Large intestine (tissue), 12 donors: ENCODE measurements at places on chromosomes 13 and 19. TPM values are rescaled to one million over a fixed set of nuclear protein-coding genes. Genes with fewer than 3 reads are reported as not detected.
A peak's percentile ranks its signal among the peaks of the same experiment; 100 is the strongest.

ZFR2 gene
- polyA plus RNA-seq: 1.8 TPM

SIGLEC6 gene
- 0.09 TPM for polyA plus RNA-seq

SIGLEC8 gene
- 0.54 TPM for polyA plus RNA-seq

KIR3DL2 gene
- not detected for polyA plus RNA-seq

FXYD5 gene
- 53.4 TPM for polyA plus RNA-seq

ZNF614 gene
- 8.1 TPM for polyA plus RNA-seq

CDX2 gene
- 132 TPM for polyA plus RNA-seq

MAP1S gene
- 21.2 TPM for polyA plus RNA-seq

GRCh38 chr13:84137292-84137691 is 255.0 kb upstream of the SLITRK1 start:
- no peaks in the 10 kb centered on the region for H3K36me3 ChIP-seq
- H3K4me1 ChIP-seq: no peaks in the 10 kb centered on the region
- DNase-seq: peak; percentile 5
- H3K4me3 ChIP-seq: no peak overlapping the region
- H3K27me3 ChIP-seq: no peaks in the 10 kb centered on the region

- no peak overlapping the region for H3K4me3 ChIP-seq
- no peaks in the 10 kb centered on the region for H3K4me1 ChIP-seq
- no peak overlapping the region for H3K27ac ChIP-seq
- H3K27me3 ChIP-seq: peaks cover 22% of the 10 kb centered on the region
- no peak for DNase-seq
- no peaks in the 10 kb centered on the region for H3K36me3 ChIP-seq
These were observed 4.4 kb downstream of the WASF3 start for GRCh38 chr13:26561651-26562511.

- no peak overlapping the region for H3K27ac ChIP-seq
- no peaks in the 10 kb centered on the region for H3K4me1 ChIP-seq
- H3K4me3 ChIP-seq: no peak overlapping the region
- DNase-seq: no peak
- H3K36me3 ChIP-seq: no peaks in the 10 kb centered on the region
These were observed 67.3 kb upstream of the ITM2B start for GRCh38 chr13:48165727-48166126.

DNA sequence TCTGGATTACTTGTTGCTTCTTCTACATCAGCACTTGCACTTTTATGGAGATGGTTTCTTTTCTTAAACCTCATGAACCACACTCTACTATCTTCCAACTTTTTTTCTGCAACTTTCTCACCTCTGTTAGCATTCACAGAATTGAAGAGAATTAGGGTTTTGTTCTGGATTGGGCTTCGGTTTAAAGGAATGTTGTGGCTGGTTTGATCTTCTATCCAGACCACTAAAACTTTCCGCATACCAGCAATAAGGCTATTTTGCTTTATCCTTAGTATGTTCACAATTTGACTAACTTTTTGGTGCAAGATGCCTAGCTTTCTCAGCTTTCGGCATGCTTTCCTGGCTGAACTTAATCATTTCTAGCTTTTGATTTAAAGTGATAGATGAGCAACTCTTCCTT is 666.7 kb upstream of the MIR17HG start:
- no peak overlapping the region for H3K4me3 ChIP-seq
- no peaks in the 10 kb centered on the region for H3K36me3 ChIP-seq
- H3K27ac ChIP-seq: no peak overlapping the region

DNA sequence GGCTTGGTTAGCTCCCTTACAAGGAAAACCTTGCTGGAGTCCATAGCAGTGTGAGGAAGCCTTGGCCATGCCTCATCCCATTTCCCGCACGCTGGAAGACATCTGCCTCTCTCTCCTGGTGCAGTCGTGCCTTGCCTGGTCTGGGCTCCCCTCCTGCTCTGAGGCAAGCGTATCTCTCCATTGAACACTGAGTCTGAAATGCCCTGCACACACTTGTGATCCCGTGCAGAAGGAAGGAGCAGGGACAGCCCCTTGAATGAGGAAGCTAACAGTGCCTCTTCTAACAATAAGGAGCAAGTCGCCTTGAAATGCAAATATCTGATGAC is 407 bp upstream of the ZNF440 start:
- H3K27me3 ChIP-seq: no peaks in the 10 kb centered on the region
- peaks cover 6% of the 10 kb centered on the region for H3K4me1 ChIP-seq
- H3K4me3 ChIP-seq: peak overlapping the region; percentile 97
- peak overlapping the region; percentile 58 for H3K27ac ChIP-seq
- DNase-seq: no peak

- peaks cover 2% of the 10 kb centered on the region for H3K27me3 ChIP-seq
- no peak overlapping the region for H3K27ac ChIP-seq
- peaks cover 7% of the 10 kb centered on the region for H3K36me3 ChIP-seq
- DNase-seq: no peak
These were observed 14.9 kb downstream of the POP4 start for GRCh38 chr19:29620931-29621351.

DNA sequence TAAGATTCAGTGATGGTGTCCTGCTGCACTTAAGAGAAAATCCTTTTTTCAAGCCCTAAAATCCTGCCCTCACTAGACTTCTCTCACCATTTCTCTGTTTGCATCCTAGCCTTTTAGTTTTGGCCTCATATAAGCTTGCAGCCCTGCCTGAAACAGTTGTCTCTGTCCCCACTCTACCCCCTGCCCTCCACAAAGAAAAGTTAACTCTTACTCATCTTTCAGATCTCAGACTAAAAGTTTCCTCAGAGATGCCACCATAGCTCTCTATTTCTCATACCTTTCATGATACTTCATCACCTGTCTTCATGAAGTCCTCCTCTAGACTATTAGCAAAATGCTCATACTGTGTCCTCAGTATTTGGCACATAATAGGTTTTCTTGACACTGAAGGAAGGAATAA is 33.1 kb downstream of the ITM2B start:
- no peaks in the 10 kb centered on the region for H3K4me1 ChIP-seq
- peaks cover 22% of the 10 kb centered on the region for H3K36me3 ChIP-seq
- H3K27ac ChIP-seq: no peak overlapping the region

GRCh38 chr19:52536448-52536800 is 9.0 kb downstream of the ZNF808 start:
- no peak for DNase-seq
- no peaks in the 10 kb centered on the region for H3K27me3 ChIP-seq
- H3K27ac ChIP-seq: peak overlapping the region; percentile 82

GRCh38 chr13:111216166-111216960 is 101.3 kb downstream of the ARHGEF7 start:
- no peak overlapping the region for H3K27ac ChIP-seq
- DNase-seq: no peak
- no peak overlapping the region for H3K4me3 ChIP-seq

DNA sequence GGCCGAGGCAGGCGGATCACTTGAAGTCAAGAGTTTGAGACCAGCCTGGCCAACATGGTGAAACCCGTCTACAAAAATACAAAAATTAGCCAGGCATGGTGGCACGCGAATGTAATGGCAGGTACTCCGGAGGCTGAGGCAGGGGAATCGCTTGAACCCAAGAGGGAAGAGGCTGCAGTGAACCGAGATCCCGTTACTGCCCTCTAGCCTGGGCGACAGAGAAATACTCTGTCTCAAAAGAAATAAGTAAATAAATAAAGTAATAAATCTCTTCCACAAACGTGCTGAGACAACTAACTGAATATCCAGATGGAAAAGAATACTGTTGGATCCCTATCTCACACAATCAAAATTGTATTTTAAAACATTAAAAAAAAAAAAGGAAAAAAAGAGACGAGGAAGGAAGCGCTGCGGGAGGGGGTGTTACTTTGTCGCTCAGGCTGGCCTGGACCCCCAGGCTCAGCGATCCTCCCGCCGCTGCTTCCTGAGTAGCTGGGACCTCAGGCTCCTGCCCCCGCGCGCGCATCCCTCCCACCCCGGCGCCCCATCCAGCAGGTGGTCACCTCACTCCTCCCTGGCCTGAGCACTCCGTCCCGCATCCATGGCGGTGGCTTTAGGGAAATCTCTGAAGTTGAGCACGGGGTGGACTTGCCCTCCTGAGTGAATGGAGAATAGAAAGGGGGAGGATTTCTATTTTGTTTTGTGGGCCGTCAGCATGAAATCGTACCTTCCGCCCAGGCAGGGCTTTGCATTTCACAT is 628 bp upstream of the ZNF813 start:
- H3K36me3 ChIP-seq: no peaks in the 10 kb centered on the region
- H3K27me3 ChIP-seq: no peaks in the 10 kb centered on the region
- H3K4me1 ChIP-seq: no peaks in the 10 kb centered on the region
- DNase-seq: no peak
- H3K4me3 ChIP-seq: peak overlapping the region; percentile 77

GRCh38 chr13:30998136-30999088 is 66.0 kb downstream of the TEX26 start:
- DNase-seq: peak; percentile 16
- H3K27ac ChIP-seq: peak overlapping the region; percentile 48
- no peaks in the 10 kb centered on the region for H3K36me3 ChIP-seq
- no peaks in the 10 kb centered on the region for H3K4me1 ChIP-seq
- no peak overlapping the region for H3K4me3 ChIP-seq
- peaks cover 15% of the 10 kb centered on the region for H3K27me3 ChIP-seq

GRCh38 chr13:57633950-57634838 is 2.6 kb downstream of the PCDH17 start:
- H3K27ac ChIP-seq: no peak overlapping the region
- DNase-seq: peak; percentile 20
- peaks cover 61% of the 10 kb centered on the region for H3K27me3 ChIP-seq
- H3K36me3 ChIP-seq: no peaks in the 10 kb centered on the region
- H3K4me3 ChIP-seq: peak overlapping the region; percentile 42
- peaks cover 8% of the 10 kb centered on the region for H3K4me1 ChIP-seq

DNA sequence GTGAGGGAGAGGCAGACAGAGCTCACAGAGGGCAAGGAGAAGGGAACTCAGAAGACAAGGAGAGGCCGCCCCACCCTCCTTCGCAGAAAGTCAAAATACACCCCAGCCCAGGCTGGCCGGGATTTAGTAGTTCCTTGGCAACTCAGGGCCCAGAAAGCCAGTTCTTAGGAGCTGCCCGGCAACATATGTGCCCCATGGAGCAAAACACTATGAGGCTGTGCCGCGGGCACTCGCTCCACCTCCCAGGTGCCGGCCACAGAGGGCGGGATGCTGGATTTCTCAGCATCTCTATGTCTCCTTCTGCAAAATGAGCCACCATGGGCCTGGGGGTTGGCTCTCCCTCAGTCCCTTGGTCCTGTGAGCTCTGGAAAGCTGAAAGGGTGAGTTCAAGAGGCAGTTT is 93.8 kb upstream of the CACNA1A start:
- DNase-seq: peak; percentile 9
- no peaks in the 10 kb centered on the region for H3K4me1 ChIP-seq
- H3K27me3 ChIP-seq: no peaks in the 10 kb centered on the region
- no peaks in the 10 kb centered on the region for H3K36me3 ChIP-seq
- no peak overlapping the region for H3K4me3 ChIP-seq

DNA sequence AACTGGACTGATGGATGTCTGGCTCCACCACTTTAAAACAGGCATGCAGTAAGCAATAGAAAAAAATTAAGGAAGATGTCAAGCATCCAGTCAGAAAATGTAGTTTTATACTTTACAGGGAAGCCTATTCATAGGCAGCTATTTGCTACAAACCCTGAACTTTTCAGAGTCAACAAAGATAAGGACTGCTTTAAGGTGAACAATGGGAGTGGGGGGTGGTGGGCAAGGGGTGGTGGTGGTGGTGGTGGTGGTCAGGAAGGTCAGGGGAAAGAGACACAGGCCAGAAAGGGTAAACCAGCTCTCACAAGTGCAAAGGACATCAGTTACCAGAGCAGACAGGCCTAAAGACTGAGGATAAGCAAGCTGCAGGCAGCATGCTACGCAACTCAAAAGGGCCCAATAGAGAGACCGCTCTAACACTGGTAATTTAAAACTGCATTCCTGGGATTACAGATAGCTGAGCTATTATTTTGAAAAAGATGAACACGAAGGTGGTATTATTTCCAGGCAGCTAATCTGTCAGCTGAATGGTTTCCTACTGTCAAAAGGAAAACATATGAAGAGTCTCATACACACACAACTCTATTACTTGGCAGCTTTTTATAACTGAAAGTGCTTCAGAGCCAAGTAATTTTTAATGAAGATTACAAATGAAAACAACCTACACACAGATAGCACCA is 14.8 kb downstream of the BRD4 start:
- H3K36me3 ChIP-seq: no peaks in the 10 kb centered on the region
- no peak overlapping the region for H3K4me3 ChIP-seq
- no peak overlapping the region for H3K27ac ChIP-seq
- no peaks in the 10 kb centered on the region for H3K4me1 ChIP-seq
- no peaks in the 10 kb centered on the region for H3K27me3 ChIP-seq

- no peak overlapping the region for H3K27ac ChIP-seq
- no peaks in the 10 kb centered on the region for H3K27me3 ChIP-seq
- no peak overlapping the region for H3K4me3 ChIP-seq
- H3K36me3 ChIP-seq: peaks cover 4% of the 10 kb centered on the region
- peaks cover 9% of the 10 kb centered on the region for H3K4me1 ChIP-seq
These were observed 3.7 kb downstream of the SLC25A42 start for GRCh38 chr19:19067276-19068072.

DNA sequence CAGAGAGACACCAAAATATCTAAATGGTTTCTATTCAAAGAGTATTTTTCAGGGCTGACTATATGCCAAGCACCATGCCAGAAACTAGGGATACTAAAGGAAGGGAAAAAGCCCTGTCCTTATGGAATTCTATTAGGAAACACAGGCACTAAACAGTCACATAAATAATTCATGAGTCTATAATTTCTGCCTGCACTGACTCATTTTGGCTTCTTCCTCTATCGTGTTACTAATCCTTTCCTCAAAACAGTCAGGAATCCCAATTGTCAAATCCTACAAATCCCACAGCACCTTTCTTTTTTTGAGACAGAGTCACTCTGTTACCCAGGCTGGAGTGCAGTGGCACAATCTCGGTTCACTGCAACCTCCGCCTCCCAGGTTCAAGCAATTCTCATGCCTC is 29.2 kb downstream of the XPO4 start:
- H3K4me3 ChIP-seq: no peak overlapping the region
- H3K36me3 ChIP-seq: no peaks in the 10 kb centered on the region
- no peak overlapping the region for H3K27ac ChIP-seq
- no peaks in the 10 kb centered on the region for H3K4me1 ChIP-seq
- DNase-seq: no peak

DNA sequence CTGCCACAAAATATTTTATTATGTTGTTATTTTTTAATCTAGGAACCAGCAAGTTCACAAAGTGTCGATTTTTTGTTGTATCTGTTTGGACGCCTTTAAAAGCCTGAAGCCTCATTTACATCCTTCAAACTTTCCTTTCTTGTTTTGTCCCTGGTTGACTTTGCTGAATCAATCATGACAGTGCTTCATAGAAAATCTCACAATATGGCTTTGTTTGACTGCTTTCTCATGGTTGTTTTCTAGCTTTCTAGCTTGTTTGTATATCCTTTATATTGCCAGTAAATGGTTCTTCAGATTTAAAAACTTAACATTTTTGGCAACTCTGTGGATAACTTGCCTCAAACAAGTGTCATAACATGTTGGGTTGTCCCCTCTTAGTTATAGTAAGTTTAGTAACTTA is 84.1 kb upstream of the ATXN8OS start:
- no peaks in the 10 kb centered on the region for H3K27me3 ChIP-seq
- H3K4me1 ChIP-seq: no peaks in the 10 kb centered on the region
- no peak for DNase-seq
- no peaks in the 10 kb centered on the region for H3K36me3 ChIP-seq

GRCh38 chr13:86003029-86003428 is 203.8 kb upstream of the SLITRK6 start:
- H3K4me1 ChIP-seq: no peaks in the 10 kb centered on the region
- no peak for DNase-seq
- H3K27me3 ChIP-seq: no peaks in the 10 kb centered on the region
- H3K36me3 ChIP-seq: no peaks in the 10 kb centered on the region
- H3K4me3 ChIP-seq: no peak overlapping the region
- no peak overlapping the region for H3K27ac ChIP-seq
